Fibroblast of skin of scalp (primary cell): ENCODE measurements at places on chromosomes 2 and 18.

- no peak for DNase-seq
These were observed 46.8 kb upstream of the DNMT3A start for GRCh38 chr2:25388491-25388890.

- DNase-seq = no peak
These were observed 921.3 kb downstream of the CPS1 start for GRCh38 chr2:211477537-211478275.

GRCh38 chr2:46504221-46504620 is 24.9 kb downstream of the TMEM247 start:
- DNase-seq = no peak

GRCh38 chr2:106061611-106062349 is 132.3 kb downstream of the UXS1 start:
- no peak for DNase-seq

DNA sequence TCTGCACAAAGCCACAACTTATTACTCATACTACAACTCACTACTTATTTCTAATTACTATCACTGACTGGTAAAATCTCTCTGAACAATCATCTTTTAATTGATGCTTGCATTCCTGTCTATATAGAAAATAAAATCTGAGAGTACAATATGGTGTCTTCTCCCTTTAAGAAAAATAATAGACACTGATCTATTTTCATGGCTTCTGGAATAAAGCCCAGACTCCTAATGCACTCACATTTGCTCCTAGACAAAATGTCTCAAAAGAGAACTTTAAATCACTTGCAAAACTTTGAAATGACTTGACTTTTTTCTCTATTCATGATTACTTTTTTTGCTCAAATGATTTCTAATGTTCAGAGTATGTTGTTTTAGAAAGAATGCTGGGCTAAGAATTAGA is 28.7 kb downstream of the ESCO1 start:
- DNase-seq = no peak

GRCh38 chr2:181457741-181458425 is 697 bp downstream of the ITGA4 start:
- DNase-seq = peak; percentile 49

- DNase-seq = no peak
These were observed 51.4 kb downstream of the VSNL1 start for GRCh38 chr2:17591846-17592245.

DNA sequence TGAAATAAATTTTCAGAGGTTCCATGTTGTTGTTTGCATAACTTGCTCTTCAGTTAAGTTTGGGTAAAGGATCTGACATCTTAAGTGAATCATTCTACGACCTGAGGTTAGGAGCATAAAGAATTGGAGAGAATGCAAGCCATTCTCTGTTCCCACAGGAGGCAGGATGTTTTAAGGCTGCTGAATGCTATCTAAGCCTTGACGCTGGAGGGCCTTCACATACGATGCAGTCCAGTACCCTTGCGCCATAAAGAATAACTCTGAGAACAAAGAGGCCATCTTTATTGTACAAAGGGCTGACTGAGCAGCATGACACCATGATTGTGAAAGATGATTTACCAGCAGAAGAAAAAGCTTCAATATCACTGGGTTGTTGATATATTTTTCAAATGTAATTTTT is 198.4 kb downstream of the NYAP2 start:
- DNase-seq = peak; percentile 11

DNA sequence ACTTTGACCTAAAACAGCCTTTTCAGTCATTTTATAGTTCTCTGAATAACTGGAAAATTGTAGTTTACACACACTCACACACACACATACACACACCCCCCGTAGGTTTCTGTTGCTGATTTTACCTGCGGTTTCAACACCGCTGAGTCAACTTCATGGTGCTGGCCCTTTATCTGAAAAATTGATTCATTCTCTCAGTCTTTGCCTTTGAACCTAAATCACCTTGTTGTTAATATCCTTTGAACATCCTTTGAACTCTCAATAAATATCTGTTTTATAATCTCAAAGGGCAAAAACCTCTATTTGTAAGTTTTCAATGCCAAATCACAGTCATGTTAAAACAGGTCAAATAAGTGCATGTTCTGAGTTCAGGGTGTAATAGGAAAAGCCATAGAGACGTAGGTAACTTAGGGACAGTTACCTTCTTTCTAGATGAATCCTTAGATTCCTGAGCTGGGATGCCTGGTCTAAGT is 109.0 kb upstream of the BZW1 start:
- no peak for DNase-seq

- DNase-seq = no peak
These were observed 102.2 kb downstream of the PDE1A start for GRCh38 chr2:182324665-182325064.

- DNase-seq = no peak
These were observed 50.9 kb downstream of the ACAA2 start for GRCh38 chr18:49762191-49763077.

- DNase-seq = peak; percentile 96
These were observed 199.2 kb upstream of the NT5C1B start for GRCh38 chr2:18788592-18788991.

- DNase-seq = no peak
These were observed 509 bp upstream of the CYS1 start for GRCh38 chr2:10080536-10081304.

GRCh38 chr2:223725986-223726970 is 111.1 kb downstream of the AP1S3 start:
- DNase-seq = no peak

DNA sequence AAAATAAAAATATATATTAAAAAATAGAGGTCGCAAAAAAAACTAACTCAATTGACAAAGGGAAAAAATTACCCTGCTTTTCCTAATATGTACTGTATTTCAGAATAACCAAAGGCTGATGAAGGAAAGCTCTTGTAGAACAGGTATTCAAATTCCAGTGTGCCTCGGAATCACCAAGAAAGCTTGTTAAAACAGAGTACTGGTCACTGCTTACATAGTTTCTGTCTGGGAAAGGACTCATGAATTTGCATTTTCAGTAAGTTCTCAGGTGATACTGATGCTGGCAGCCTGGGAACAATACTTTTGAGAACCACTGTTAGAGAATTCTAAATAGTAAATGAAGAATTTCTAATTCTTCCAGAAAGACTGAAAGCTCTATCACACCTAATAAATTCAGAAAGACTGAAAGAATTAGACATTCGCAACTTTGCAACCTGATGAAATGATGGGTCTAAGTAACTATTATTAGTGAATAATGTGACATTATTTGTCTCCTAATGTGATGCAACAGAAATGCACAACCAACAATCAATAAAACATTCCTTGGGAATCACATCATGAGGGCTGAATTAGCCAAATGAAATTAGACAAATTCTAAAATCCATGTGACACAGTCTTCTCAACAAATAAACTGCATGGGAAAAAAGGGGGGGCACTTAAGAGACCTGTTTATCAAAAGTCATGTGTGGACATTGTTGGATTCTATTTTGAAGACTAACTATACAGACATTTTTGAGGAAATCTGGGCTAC is 21.9 kb downstream of the RPRD1A start:
- DNase-seq = no peak

DNA sequence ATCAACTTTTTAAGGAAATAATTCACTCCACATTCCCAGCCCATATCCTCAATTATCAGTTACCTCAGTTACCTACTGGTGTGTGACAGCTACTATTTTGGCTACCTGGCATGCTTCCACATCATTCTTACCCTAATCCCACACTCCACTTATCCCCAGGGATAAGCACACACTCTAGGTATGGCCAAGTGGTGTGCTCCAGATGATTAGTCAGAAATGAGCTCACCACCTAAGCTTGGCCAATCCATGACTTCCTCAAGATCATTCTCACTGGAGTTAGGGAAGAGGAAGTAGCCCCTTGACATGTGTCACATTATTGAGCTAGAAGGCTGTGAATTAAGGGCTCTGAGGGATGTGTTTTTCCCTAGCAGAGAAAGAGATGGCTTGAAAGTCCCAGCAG is 20.9 kb upstream of the SMAD4 start:
- DNase-seq = peak; percentile 33

DNA sequence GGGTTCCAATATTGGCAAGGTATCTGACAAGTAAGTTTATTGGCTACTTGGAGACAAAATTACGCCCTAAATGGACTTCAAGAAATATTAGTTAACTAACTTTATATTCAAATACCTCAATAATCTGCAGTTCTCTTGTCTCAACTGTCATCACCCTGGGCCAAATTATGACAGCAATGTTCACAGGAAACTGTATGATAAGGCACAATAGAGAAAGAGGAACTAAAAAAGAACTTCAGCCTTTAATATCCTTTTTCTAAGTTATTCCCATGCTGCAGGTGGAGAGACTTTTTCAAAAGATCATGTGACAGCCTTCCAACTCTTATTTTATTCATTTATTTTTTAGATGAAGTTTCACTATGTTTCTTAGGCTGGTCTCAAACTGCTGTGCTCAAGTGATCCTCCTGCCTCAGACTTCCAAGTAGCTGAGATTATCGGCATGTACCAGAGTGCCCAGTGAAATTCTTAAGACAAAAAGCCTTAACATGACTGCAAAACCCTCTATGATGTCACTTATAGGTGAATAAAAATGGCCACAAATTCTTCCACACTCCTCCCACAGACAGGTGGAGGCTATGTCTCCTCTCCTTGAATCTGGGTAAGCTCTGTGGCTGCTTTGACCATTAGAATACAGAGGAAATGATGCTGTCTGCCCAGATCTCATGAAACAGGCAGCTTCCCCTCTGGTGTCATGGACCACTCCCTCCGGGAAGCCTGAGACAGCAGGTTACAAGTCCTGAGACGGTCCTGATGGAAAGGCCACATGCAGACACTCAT is 211.0 kb downstream of the TGIF1 start:
- DNase-seq = no peak

GRCh38 chr2:61537277-61537949 is 743 bp downstream of the XPO1 start:
- DNase-seq = peak; percentile 30

- peak; percentile 50 for DNase-seq
These were observed 790 bp upstream of the ACAA2 start for GRCh38 chr18:49814147-49814499.

DNA sequence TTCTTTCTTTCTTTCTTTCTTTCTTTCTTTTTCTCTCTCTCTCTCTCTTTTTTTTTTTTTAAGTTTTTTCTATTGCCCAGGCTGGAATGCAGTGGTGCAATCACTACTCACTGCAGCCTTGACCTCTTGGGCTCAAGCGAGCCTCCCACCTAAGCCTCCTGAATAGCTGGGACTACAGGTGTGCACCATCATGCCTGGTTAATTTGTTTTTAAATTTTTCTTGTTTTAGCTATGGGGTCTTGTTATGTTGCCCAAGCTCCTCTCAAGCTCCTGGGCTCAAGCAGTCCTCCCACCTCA is 19.4 kb upstream of the CCDC88A start:
- DNase-seq = no peak

- DNase-seq = no peak
These were observed 193.1 kb upstream of the CXCR4 start for GRCh38 chr2:136310797-136311603.

DNA sequence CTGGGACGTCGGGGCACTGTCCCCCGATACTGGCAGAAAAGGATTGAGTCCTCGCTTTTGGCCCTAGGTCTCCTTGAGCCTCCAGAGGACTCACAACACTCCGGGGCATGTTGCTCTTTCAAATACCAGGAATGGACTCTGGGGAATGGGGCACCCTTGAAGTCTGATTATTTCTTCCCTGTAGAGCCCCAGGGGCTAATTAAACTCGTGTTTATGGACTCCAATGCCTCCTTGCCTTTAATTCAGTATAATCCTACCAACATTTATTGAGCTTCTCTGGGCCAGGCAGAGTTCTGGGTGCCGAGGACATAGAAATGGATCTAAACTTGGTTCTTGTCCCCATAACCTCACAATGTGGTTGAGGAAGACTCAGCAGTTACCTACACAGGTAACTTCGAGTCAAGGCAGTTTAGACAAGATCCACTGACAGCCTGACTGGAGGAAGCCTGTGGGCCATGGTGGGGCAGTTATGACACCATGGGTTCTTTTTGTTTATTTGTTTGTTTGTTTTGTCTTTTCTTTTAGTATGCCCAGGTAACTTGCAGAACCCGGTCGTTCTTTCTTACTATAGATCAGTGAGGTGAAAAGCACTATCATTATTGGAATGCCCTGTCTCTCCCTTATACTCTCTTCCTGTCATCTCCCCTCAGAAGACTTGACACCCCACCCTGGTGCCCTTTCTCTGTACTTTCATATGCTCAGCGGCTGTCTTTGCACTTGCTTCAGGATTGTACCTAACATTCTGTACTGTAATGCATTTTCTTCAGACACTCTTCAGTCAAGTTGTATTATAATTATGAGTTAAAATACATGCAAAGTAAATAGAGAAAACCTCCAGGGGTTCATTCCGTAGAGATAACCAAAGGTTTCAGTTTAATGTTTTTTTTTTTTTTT is 3.2 kb downstream of the CFLAR start:
- no peak for DNase-seq

- no peak for DNase-seq
These were observed 1.8 kb downstream of the SLC9A4 start for GRCh38 chr2:102474785-102475184.

- no peak for DNase-seq
These were observed 159.2 kb upstream of the DTNA start for GRCh38 chr18:34550902-34551301.

- no peak for DNase-seq
These were observed 152.3 kb downstream of the MYO5B start for GRCh38 chr18:50042611-50043010.

GRCh38 chr2:206084870-206085741 is 868 bp downstream of the INO80D start:
- DNase-seq = peak; percentile 27

GRCh38 chr2:33436083-33436482 is 40.4 kb upstream of the RASGRP3 start:
- no peak for DNase-seq

DNA sequence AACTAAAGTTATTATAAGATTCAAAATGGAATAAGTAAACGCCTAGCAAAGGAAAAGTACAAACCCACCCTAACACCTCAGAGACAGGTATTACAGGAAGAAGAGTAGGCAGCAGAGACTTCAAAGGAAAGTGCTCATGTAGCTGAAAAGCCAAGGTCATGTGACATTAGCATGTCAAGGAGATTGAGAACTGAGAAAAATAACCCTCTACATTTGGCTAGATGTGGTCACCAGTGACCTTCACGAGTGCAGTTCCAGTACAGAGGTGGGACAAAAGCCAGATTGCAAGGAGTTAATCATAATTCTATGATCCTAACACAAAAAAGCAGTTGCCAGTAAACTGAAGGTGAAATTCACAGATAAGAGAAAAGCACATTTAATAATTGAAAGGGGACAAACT is 252.7 kb downstream of the ZEB2 start:
- no peak for DNase-seq

GRCh38 chr2:134410831-134411231 is 157.0 kb downstream of the MGAT5 start:
- DNase-seq = peak; percentile 30

GRCh38 chr2:113091231-113091896 is 23.6 kb downstream of the IL1F10 start:
- no peak for DNase-seq

- DNase-seq = no peak
These were observed 3.4 kb downstream of the ZEB2 start for GRCh38 chr2:144516411-144516980.

GRCh38 chr2:86293612-86294011 is 43.8 kb downstream of the REEP1 start:
- no peak for DNase-seq
